IPS DF 6.9 (cell line): ENCODE measurements at places on chromosomes 6 and 20.

- no peaks in the 10 kb centered on the region for H3K36me3 ChIP-seq
- H3K4me1 ChIP-seq = no peaks in the 10 kb centered on the region
- no peaks in the 10 kb centered on the region for H3K27me3 ChIP-seq
- H3K27ac ChIP-seq = no peak overlapping the region
Measured at GRCh38 chr6:167683028-167683862, 143.5 kb upstream of the AFDN start.

- H3K36me3 ChIP-seq = no peaks in the 10 kb centered on the region
- H3K27ac ChIP-seq = no peak overlapping the region
Measured at GRCh38 chr20:38164624-38165088, 414 bp downstream of the TGM2 start.

- peaks cover 2% of the 10 kb centered on the region; the same call in 1 of the 2 replicates for H3K4me1 ChIP-seq
- no peak overlapping the region for H3K4me3 ChIP-seq
Measured at GRCh38 chr6:105695461-105695860, 292.6 kb upstream of the PREP start.

- H3K27ac ChIP-seq = no peak overlapping the region
- no peaks in the 10 kb centered on the region for H3K27me3 ChIP-seq
Measured at GRCh38 chr6:99036672-99037071, 88.9 kb upstream of the FBXL4 start.

- H3K4me3 ChIP-seq = no peak overlapping the region
- H3K4me1 ChIP-seq = no peaks in the 10 kb centered on the region
- no peaks in the 10 kb centered on the region for H3K27me3 ChIP-seq
- H3K36me3 ChIP-seq = no peaks in the 10 kb centered on the region
Measured at GRCh38 chr6:164336455-164336854, 921.9 kb downstream of the QKI start.

- H3K4me1 ChIP-seq = no peaks in the 10 kb centered on the region
- H3K36me3 ChIP-seq = no peaks in the 10 kb centered on the region
Measured at GRCh38 chr6:111706841-111707391, 101.2 kb upstream of the TRAF3IP2 start.

DNA sequence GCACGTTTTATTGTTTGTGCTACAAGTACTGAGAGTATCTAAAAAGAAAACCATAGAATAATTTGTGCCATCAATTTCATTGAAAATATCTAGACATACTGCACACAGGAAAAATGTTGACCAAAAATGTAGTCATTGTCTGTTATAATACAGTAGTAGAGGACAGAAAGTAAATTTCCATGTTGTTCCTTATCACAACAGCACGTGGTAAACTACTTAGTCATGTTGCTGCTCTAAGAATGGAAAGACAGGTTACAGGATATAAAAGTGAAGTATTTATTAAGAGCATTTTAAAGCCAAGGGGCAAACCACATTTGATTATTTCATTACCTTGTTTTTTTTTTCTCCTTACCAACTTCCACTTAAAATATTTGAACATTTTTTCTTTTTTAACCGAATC lies 89.0 kb upstream of the CEP85L start:
- no peaks in the 10 kb centered on the region for H3K4me1 ChIP-seq
- no peak for DNase-seq
- no peak overlapping the region for H3K27ac ChIP-seq
- no peaks in the 10 kb centered on the region for H3K27me3 ChIP-seq
- H3K36me3 ChIP-seq = no peaks in the 10 kb centered on the region

GRCh38 chr6:36618366-36619355 lies 24.5 kb downstream of the SRSF3 start:
- H3K4me1 ChIP-seq = 0 out of 2 replicates have a peak, but pooled peaks cover 1% of the 10 kb centered on the region
- H3K36me3 ChIP-seq = no peaks in the 10 kb centered on the region
- no peak overlapping the region for H3K27ac ChIP-seq
- no peak for DNase-seq

GRCh38 chr6:8219352-8219943 lies 117.1 kb upstream of the EEF1E1 start:
- no peak overlapping the region for H3K4me3 ChIP-seq
- no peaks in the 10 kb centered on the region for H3K27me3 ChIP-seq

DNA sequence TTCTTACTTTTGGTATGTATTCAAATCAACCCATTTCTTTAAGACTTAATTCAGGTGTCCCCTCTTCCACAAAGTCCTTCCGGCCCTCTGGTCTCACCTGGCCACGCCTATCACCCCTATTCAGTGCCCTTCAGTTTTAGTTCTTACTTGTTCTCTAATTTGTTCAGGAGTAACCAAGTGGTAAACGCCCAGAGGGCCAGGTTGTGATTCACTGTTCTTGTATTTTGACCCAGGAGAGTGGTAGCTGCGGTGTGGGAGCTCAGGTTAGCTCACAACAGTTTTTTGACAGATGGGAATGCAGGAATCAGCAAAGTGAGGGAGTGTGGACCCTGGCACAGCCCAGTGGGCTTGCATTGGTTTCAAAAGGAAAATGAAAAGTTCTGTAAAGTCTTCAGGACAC lies 81.7 kb upstream of the RIPOR2 start:
- H3K4me3 ChIP-seq = no peak overlapping the region
- no peak for DNase-seq
- H3K36me3 ChIP-seq = no peaks in the 10 kb centered on the region
- H3K4me1 ChIP-seq = peaks cover 4% of the 10 kb centered on the region
- H3K27me3 ChIP-seq = no peaks in the 10 kb centered on the region

- no peak for DNase-seq
- H3K36me3 ChIP-seq = no peaks in the 10 kb centered on the region
- peaks cover 1% of the 10 kb centered on the region; the same call in 1 of the 2 replicates for H3K4me1 ChIP-seq
- no peak overlapping the region for H3K27ac ChIP-seq
- no peak overlapping the region for H3K4me3 ChIP-seq
- H3K27me3 ChIP-seq = no peaks in the 10 kb centered on the region
Measured at GRCh38 chr20:7375905-7376304, 564.4 kb downstream of the HAO1 start.

- DNase-seq = no peak
- no peaks in the 10 kb centered on the region for H3K36me3 ChIP-seq
- H3K27ac ChIP-seq = no peak overlapping the region
- H3K4me3 ChIP-seq = no peak overlapping the region
- H3K27me3 ChIP-seq = no peaks in the 10 kb centered on the region
Measured at GRCh38 chr6:67141005-67141404, 1434.0 kb upstream of the EYS start.

GRCh38 chr6:151442371-151442770 lies 9.6 kb downstream of the RMND1 start:
- DNase-seq = no peak
- no peaks in the 10 kb centered on the region; the same call in 1 of the 2 replicates for H3K36me3 ChIP-seq
- H3K27me3 ChIP-seq = no peaks in the 10 kb centered on the region
- no peaks in the 10 kb centered on the region for H3K4me1 ChIP-seq
- no peak overlapping the region for H3K4me3 ChIP-seq

- H3K4me3 ChIP-seq = no peak overlapping the region
- no peaks in the 10 kb centered on the region; the same call in 1 of the 2 replicates for H3K36me3 ChIP-seq
- H3K27me3 ChIP-seq = no peaks in the 10 kb centered on the region
- DNase-seq = no peak
- peaks cover 2% of the 10 kb centered on the region for H3K4me1 ChIP-seq
Measured at GRCh38 chr6:37104824-37105147, 65.2 kb upstream of the PIM1 start.

DNA sequence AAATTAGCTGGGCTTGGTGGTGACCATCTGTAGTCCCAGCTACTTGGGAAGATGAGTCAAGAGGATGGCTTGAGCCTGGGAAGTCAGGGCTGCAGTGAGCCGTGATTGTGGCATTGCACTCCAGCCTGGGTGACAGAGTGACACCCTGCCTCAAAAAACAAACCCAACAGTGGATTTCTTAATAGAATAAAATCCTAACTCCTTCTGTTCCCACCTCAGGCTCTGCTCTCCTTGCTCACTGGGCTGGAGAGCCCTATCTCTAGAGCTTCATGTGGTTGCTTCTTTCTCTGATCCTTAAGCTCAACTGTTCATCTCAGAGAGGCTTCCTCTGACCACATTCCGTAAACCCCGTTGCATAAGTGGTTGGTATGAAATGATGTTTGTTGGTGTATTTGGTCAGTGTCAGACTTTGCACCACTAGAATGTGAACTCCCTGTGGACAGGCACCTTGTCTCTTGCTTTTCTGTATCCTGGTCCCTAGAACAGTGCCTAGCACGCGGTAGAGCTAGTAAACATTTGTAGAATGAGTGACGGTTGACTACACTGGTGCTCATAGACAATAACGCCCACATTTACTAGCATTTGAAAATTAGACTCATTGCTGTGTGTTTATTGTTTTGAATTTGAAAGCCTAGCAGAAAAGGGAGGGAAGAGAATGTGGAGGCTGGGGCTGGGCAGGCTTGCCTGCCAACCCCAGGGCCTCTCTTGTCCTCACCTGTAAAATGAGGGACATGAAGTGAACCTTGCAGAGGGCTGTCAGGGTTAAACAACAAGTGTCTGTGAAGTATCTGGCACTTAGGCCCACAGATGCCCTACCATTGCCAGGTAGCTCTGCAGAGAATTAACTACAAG lies 4.2 kb downstream of the MAPRE1 start:
- H3K4me3 ChIP-seq = no peak overlapping the region
- H3K27me3 ChIP-seq = no peaks in the 10 kb centered on the region
- H3K4me1 ChIP-seq = no peaks in the 10 kb centered on the region
- peaks cover 3% of the 10 kb centered on the region; the same call in 1 of the 2 replicates for H3K36me3 ChIP-seq

DNA sequence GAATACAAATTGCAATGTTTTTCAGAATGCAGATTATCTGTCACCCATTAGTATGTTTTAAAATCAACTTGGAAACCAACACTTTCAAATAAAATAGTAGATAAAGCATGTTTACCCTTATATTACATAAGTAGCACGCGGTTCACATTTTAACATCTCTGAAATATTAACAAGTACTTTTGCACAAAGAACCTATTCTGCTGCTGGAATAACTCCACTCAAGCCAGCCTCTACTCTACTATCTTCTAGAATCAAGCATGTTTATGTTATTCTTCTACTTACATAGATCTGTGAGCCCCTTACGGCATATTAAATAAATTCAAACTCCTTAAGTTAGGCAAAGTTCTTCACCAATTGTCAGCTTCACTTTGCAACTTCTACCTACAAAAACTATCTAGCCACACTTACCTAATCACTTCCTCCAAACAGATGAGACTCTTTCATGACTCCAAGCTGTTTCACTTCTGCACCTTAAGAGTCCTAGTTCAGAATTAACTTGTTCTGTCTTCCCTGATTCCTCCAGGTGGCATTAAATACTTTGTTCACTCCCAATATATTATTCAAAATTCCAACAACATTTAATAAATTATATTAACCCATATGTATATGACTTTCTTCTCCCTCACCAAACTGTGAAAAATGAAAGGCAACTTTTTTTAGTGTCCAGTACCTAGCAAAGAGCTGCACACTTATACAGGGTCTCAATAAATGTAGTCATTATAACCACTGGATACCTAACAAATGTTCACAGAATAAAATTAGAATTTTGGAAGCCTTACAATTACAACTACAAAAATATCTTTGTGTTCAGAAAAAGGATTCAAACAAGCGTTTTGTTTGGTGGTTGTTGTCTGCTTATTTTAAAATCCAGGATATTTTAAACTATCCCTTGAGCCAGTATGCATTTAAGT lies 12.1 kb downstream of the CEP85L start:
- H3K4me3 ChIP-seq = no peak overlapping the region
- H3K36me3 ChIP-seq = no peaks in the 10 kb centered on the region
- no peaks in the 10 kb centered on the region for H3K27me3 ChIP-seq
- H3K4me1 ChIP-seq = no peaks in the 10 kb centered on the region
- no peak overlapping the region for H3K27ac ChIP-seq

- DNase-seq = no peak
- no peak overlapping the region for H3K27ac ChIP-seq
- no peaks in the 10 kb centered on the region for H3K36me3 ChIP-seq
- H3K27me3 ChIP-seq = peaks cover 3% of the 10 kb centered on the region; the same call in 1 of the 2 replicates
- peaks cover 5% of the 10 kb centered on the region; the same call in 1 of the 2 replicates for H3K4me1 ChIP-seq
Measured at GRCh38 chr6:157240960-157241311, 82.4 kb downstream of the TMEM242 start.

DNA sequence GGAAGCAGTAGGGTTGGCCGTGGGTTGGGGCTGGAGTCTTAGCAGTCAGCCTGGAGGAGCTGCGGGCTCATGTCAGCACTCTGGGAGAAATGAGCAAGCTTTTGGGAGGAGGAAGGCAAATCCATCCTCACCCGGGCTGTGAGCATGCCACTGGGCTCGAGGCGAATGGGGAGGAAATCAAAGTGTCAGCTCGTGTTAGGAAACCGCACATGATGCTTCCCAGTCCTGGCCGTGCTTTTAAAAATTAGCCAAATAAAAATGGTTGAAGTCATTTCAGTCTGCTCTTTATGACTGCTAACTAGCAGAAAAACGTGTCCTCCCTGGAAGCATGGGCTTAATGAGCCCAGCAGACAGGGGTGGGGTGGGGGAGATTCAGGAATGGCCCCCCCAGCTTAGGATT lies 98.1 kb downstream of the NFATC2 start:
- no peak for DNase-seq
- H3K27ac ChIP-seq = no peak overlapping the region
- H3K4me1 ChIP-seq = no peaks in the 10 kb centered on the region
- no peak overlapping the region for H3K4me3 ChIP-seq

- peaks cover 4% of the 10 kb centered on the region; the same call in 1 of the 2 replicates for H3K4me1 ChIP-seq
- H3K27me3 ChIP-seq = no peaks in the 10 kb centered on the region
- no peak within 1 kb of the TSS for H3K27ac ChIP-seq
- H3K36me3 ChIP-seq = no peaks in the 10 kb centered on the region
- peak within 1 kb of the TSS; percentile 61; the same call in 1 of the 2 replicates for H3K4me3 ChIP-seq
- DNase-seq = no peak
Measured at GRCh38 chr6:42960243-42961019, at the start of gene GNMT. GNMT (plus strand) TSS chr6:42960754; CDS start chr6:42960768, 14 bp downstream.

DNA sequence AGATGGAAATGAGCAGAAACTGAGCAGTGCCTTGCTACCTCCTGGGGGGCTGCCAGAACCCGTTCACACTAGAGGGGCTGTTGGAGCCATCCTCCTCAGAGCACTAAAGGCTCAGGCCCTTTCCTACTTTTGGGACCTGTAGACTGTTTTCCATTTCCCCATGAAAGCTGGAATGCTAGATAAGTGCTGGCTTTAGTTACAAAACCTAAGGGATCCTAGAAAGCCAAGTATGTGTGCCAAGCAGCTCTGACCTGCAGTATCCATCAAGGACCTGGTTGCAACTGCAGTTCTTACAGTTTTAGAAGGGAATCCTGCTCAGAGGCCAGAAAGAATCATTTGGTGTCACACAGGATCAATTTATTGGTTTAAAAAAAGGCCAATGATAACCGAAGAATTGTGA lies 176.7 kb upstream of the COL21A1 start:
- no peak for DNase-seq
- H3K27ac ChIP-seq = no peak overlapping the region

DNA sequence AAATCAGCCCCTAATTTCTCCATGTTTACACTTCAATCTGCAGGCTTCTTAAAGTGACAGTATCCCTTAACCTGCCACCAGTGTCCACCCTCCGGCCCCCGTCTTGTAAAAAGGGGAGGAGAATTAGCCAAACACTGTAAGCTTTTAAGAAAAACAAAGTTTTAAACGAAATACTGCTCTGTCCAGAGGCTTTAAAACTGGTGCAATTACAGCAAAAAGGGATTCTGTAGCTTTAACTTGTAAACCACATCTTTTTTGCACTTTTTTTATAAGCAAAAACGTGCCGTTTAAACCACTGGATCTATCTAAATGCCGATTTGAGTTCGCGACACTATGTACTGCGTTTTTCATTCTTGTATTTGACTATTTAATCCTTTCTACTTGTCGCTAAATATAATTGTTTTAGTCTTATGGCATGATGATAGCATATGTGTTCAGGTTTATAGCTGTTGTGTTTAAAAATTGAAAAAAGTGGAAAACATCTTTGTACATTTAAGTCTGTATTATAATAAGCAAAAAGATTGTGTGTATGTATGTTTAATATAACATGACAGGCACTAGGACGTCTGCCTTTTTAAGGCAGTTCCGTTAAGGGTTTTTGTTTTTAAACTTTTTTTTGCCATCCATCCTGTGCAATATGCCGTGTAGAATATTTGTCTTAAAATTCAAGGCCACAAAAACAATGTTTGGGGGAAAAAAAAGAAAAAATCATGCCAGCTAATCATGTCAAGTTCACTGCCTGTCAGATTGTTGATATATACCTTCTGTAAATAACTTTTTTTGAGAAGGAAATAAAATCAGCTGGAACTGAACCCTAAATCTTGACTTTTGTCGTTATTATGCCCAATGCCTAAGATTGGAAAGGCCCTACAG lies 4.5 kb downstream of the SOX4 start:
- H3K36me3 ChIP-seq = peaks cover 10% of the 10 kb centered on the region; the same call in 1 of the 2 replicates
- no peak overlapping the region for H3K27ac ChIP-seq
- DNase-seq = no peak
- no peaks in the 10 kb centered on the region; the same call in 1 of the 2 replicates for H3K4me1 ChIP-seq
